Stimulated activated CD8-positive, alpha-beta memory T cell treated with anti-CD3 and anti-CD28 coated beads, Interleukin-7, amount 100 ng/mL, for 1 hour (primary cell): ENCODE measurements at places on chromosomes 3 and 15.

GRCh38 chr15:100856867-100857266 lies 22.8 kb upstream of the ALDH1A3 start:
- no peak for DNase-seq

GRCh38 chr15:68435966-68436365 lies 4.0 kb upstream of the ITGA11 start:
- no peak for DNase-seq

DNA sequence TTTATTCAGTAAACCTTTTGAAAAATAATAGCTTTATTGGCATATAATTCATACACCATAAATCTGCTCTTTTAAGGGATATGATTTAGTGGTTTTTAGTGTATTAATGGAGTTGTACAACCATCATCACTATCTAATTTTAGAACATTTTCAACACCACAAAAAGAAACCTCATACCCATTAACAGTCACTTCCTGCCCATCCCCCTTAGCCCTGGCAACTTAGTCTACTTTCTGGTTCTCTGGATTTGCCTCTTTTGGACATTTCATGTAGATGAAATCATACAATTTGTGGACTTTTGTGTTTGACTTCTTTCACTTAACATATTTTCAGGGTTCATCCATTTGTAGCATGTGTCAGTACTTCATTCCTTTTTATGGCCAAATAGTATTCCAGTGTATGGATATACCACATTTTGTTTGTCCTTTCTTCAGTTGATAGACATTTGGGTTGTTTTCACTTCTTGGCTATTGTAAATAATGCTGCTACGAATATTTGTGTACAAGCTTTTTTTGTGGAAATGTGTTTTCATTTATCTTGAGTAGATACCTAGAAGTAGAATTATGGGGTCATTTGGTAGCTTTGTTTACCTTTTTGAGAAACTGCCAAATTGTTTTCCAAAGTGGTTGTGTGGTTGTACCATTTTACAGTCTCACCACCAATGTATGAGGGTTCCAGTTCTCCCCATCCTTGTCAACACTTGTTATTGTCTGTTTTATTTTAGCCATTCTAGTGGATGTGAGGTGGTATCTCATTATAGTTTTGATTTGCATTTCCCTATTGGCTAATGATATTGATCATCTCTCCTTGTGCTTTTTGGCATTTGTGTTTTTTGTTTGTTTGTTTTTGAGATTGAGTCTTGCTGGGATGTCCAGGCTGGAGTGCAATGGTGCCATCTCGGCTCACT lies 45.8 kb downstream of the SMAD3 start:
- no peak for DNase-seq

GRCh38 chr3:152779653-152780052 lies 55.3 kb upstream of the P2RY1 start:
- no peak for DNase-seq

DNA sequence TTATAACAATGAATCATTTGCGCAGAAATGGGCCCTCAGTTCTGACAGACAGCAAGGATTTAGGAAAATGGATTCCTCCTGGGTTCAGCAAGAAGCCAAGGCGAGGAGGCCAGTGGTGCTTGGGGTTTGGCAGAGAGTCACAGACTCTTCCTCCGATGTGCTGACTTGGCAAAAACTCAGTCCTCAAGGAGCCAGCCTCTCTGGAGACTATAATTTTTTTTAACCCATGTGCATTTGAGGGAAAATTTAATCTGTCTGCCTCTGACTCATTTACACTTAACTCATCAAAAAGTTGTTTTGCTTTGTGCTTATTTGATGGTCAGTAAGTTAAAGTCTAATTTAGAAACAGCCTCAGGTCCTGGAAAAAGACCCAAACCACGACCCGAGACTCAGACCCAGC lies 34.2 kb upstream of the SLC24A5 start:
- no peak for DNase-seq

DNA sequence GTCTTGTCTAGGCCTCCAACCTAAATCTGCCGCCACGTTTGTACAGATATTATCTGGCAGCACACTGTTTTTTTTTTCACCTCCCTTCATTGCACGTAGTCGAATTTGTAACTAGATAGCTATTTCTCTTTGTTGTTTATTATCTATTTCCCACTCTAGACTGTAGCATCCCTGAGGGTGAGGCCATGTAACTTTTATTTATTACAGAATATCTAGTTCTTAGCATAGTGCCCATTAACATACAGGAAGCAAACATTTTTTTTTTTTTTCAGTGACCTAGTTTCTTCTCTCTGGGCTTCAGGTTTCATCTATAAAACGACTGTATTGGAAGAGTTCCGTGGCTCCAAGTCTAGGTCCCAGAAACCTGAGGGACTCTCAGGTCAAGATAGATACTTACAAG lies 354.3 kb downstream of the FGF12 start:
- DNase-seq: no peak

GRCh38 chr3:195239121-195239520 lies 31.8 kb downstream of the XXYLT1 start:
- no peak for DNase-seq

DNA sequence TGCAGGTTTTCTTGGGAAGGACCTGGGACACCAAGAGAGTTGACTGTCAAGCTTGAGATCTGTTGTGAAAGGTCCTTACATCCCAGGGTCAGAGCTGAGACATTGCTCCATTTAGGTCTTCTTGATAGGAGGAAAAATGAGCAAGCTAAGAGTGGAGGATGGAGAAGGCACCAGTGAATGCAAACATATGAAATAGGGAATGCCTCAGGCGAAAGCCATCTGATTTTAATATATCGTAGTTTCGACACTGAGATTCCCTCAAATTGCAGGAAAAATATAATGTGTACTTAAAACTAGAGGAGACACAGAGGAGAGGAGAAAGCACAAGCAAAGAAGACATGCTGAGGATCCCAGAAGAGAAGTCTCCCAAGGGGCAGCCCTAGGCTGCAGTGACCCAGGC lies 85.5 kb downstream of the TM4SF4 start:
- no peak for DNase-seq

DNA sequence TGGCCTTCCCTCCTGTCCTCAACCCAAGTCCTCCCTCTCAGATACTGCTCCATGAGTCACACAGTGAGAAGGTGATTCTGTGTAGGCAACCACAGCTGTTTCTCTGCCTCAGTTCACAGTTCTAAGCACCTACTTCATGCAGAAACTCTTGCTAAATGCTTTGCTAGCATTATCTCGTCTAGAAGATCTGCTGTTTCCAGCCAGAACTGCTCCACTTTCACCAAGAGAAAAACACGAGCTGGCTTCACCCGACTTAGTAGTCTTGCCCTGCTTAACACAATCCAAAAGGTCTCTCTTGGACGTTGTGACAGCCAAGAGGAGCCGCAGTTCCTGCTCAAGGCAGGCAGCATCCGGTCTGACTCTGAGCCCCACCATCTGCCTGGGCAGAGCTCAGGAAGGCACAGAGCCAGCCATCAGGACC lies 272.1 kb downstream of the UACA start:
- DNase-seq: no peak

- no peak for DNase-seq
These were observed 11.1 kb downstream of the RUVBL1 start for GRCh38 chr3:128112357-128112968.

DNA sequence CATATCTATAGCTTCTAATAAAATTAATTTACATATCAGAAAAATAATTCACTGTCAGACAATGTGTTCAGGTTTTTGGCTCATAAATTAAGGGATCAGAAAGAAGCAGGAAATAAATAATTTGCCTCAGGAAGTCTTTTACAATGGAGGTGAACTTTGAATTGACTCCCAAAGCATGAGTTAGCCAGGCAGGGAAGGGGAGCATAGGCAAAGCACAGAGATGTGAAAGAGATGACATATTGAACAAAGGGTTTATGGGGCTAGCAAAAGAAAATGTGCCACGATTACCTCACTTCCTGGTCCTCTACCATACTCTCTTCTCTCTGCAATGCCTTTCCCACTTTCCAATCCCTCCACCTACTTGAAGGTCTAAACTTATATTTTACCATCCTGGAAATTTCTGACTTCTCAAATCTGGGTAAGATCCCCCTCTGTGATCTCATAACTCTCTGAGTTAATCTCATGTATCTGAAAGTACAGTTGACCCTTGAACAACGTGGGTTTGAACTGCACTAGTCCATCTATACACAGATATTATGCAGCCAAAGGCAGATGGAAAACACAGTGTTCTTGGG lies 4.1 kb upstream of the HEXA start:
- DNase-seq: no peak

GRCh38 chr3:20125897-20126296 lies 60.1 kb downstream of the SGO1 start:
- DNase-seq: no peak

- DNase-seq: no peak
These were observed 81.7 kb downstream of the BCHE start for GRCh38 chr3:165755571-165755970.

GRCh38 chr15:67072442-67072841 lies 7.0 kb downstream of the SMAD3 start:
- DNase-seq: no peak

GRCh38 chr3:5053021-5053831 lies 68.9 kb upstream of the ARL8B start:
- no peak for DNase-seq

DNA sequence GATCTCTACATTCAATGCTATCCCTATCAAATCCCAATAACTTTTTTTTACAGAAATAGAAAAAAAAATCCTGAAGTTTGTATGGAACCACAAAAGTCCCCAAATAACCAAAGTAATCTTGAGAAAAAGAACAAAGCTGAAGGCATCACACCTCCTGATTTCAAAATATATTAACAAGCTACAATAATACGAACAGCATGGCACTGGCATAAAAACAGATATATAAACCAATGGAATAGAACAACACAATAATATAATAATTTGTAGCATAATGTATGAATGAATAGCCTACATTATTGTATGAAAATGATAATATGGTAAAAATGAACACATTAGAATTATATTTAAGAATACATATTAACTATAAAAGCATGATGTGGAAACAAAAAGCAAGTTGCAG lies 76.7 kb upstream of the TMC3 start:
- no peak for DNase-seq

DNA sequence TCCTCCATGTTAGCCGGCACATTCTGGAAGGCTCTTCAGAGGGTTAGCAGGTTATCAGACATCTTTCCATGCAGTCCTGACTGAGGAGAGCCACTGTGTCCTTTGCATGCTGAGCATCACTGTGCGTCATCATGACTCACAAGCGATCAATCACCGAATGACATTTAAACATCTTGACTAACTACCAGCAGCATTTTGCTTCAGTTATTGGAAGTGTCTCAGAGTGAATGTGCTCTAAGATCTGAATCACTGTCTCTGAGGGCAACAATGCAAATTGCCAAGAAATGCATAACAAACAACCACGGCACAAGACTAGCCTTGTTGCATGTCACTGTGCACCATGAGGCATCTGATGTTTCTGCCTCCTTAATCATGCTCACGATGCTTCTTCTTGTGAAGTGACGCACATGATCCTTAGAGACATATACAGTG lies 18.3 kb upstream of the ATP8B4 start:
- DNase-seq: no peak

- no peak for DNase-seq
These were observed 10.9 kb upstream of the ULK4 start for GRCh38 chr3:41972802-41973201.

GRCh38 chr3:161072751-161073150 lies 32.4 kb downstream of the B3GALNT1 start:
- DNase-seq: no peak

DNA sequence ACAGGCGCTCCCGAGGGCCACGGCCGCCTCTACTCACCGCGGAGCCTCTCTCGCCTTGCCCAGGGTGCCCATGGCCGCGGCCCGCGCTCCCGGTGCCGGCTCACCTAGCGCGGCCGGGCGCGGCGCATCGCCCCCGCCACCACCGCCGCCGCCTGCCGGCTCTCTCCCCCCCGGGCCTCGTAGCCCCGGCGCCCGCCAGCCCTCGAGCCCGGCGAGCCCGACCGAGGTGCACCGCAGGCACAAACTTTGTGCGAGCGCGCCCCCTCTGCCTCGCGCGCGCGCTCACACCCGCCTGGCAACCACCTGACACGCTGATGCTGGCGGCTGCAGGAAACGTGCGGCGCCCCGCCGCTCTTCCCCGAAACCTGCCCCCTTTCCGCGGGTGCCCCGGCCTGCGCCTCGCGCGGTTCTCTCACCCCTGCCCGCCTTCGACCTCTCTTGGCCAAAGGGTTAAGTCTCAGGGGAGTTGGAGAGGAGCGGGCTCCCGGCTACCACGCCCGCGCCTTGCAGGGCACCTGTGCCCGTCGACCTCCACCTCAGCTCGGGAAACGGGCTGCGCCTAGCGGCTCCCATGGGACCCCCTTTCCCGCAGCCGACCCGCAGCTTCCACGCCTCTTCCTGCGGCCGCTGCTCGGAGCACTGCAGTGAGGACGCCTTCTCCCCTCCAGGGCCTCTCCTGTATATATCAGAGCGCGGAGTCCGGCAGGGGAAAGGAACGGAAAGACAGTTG lies at the start of gene RASGRP1:
Gene RASGRP1 (minus strand): TSS at position 258 of the 730 bp plus-strand sequence. CDS start 186 bp downstream, at position 72.
- peak; percentile 72 for DNase-seq

DNA sequence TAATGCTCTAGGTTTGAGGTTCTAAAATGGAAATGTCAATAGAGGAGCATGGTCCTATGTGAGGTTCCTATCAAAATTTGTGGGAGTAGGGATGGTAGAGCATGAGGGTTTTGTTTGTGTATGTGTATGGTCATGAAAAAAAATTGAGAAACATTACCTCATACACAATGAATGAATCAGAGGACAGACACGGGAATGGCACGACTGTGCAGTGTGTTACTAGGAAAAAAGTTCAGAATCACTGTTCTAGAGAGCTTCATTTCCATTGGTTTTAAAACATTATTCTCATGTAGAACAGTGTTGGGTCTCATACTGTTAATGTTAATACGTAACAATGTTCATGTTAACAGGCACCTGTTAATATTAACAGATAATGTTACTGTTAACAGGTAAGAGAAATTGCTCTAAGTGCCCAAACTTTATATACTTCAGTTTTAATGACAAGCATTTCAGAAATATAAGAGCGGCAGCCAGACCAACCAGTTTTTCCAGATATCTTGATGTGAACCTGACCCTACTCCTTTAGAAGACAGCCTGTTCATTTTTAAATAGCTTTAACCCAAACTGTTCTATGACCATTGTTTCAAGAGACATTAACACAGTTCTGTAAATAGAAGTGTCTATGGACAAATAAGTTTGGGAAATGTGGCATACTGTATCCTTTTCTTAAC lies 48.0 kb downstream of the SLC15A2 start:
- no peak for DNase-seq

GRCh38 chr15:67097930-67098740 lies 32.7 kb downstream of the SMAD3 start:
- DNase-seq: no peak

GRCh38 chr3:159482241-159482993 lies 506.2 kb upstream of the IL12A start:
- DNase-seq: no peak

- DNase-seq: no peak
These were observed 66.2 kb downstream of the ST3GAL6 start for GRCh38 chr3:98829246-98829832.
